ENCODE measurements at places on chromosomes 2 and 18.

GRCh38 chr2:25722224-25722623 is 48.8 kb upstream of the DTNB start:
- no peaks in the 10 kb centered on the region for H3K36me3 ChIP-seq
- no peak overlapping the region for H3K27ac ChIP-seq
- no peaks in the 10 kb centered on the region for H3K27me3 ChIP-seq
- H3K4me1 ChIP-seq = no peaks in the 10 kb centered on the region

DNA sequence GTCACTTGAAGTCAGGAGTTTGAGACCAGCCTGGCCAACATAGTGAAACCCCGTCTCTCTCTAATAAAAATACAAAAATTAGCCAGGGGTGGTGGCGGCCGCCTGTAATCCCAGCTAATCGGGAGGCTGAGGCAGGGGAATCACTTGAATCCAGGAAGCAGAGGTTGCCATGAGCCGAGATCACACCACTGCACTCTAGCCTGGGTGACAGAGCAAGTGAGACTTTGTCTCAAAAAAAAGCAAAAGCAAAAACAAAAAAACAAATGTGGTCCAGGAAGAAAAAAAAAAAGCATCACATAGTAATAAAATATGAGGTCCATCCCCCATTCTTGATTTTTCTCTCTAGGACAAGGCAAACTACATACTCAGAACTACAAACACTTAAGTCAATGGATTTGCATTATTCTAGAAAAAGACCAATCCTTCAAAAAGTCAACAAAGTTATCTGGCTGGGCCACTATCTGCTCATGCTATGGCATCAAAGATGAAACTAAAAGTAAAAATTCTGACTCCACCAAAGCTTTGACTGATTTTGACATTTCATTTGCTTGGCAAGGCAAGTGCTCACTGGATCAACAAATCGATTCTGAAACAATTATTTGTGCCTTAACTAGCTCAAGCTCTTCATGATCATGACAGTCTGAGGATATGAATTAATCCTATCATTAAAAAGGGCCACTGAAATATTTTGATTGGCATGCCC is 28.4 kb downstream of the MEX3C start:
- H3K27ac ChIP-seq = no peak overlapping the region
- no peaks in the 10 kb centered on the region for H3K27me3 ChIP-seq
- no peak for DNase-seq
- no peaks in the 10 kb centered on the region for H3K4me1 ChIP-seq

- H3K4me1 ChIP-seq = no peaks in the 10 kb centered on the region
- DNase-seq = no peak
- no peaks in the 10 kb centered on the region for H3K27me3 ChIP-seq
- H3K27ac ChIP-seq = no peak overlapping the region
- H3K36me3 ChIP-seq = no peaks in the 10 kb centered on the region
Observed at GRCh38 chr2:207490441-207490840, 39.3 kb upstream of the CREB1 start.

DNA sequence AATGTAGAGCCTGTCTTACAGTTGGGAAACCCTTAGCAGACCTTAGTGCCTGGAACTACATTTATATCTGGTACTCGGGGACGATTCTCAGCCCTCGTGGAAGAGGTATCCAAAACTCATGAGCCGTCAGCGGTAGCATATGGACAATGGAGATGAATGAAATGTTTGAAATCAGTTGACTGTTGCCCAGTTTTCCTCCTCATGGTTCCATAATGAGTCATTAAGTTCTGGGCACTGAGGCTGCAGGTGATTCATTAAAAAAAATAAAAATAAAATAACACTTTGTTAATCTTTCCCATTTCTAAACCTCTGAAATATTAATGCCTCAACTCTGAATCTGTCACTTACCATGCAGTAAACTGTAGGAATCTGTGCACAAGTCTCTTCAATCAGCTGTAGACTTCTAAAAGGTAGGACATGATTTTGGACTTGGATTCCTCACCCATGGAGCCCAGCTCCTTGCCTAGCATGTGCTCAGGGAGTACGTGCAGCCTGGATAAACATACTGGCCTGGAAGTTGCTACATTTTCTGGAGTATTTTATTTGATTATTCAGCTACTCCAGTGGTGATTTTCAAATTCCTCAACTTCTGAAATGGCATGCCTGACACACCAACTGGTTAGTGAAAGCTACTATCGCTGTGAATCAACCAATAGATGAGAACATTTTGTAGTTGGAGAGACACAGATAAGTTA is 979.2 kb downstream of the CNTNAP5 start:
- H3K4me3 ChIP-seq = no peak overlapping the region
- DNase-seq = no peak
- H3K27ac ChIP-seq = no peak overlapping the region
- no peaks in the 10 kb centered on the region for H3K36me3 ChIP-seq
- no peaks in the 10 kb centered on the region for H3K27me3 ChIP-seq

DNA sequence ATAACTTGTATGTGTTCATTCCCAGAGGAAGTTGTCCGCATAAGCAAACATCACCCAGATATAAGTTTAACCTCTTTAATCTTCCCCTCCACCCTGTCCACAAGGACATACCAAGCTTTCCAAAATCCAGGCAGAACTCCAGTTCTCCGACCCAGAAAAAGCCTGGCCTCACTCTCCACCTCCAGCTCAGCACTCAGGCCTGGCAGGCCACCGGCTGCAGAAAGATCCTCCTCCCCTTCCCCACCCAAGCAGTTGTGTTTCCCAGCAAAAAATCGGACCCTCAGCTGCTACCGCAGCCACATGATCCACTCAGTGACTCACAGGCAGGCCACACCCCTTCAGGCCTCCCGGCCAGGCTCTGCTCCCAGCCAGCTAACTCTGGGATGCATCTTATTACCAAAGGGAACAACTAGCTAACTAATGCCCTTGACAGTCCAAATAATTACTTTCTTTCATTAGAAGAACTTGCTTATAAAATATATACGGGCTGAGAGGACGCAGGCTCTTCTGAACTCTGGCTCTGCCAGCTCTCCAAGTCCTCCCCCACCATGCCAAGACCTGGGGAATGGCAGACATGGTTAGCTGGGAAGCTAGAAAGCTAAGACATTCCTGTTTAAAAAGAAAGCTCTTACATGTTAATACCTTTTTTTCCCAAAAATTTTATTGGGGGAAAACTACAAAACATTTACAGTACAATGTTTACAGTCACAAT is 4.5 kb downstream of the ZFP36L2 start:
- H3K4me3 ChIP-seq = peak overlapping the region; percentile 82
- peak; percentile 91 for DNase-seq
- peaks cover 43% of the 10 kb centered on the region for H3K36me3 ChIP-seq
- no peaks in the 10 kb centered on the region for H3K27me3 ChIP-seq

GRCh38 chr2:201258666-201259615 is 1.4 kb upstream of the CASP8 start:
- no peak for DNase-seq
- peak overlapping the region; percentile 97 for H3K27ac ChIP-seq
- H3K36me3 ChIP-seq = no peaks in the 10 kb centered on the region
- no peaks in the 10 kb centered on the region for H3K27me3 ChIP-seq

- DNase-seq = no peak
- no peak overlapping the region for H3K4me3 ChIP-seq
- H3K4me1 ChIP-seq = peaks cover 7% of the 10 kb centered on the region
- H3K36me3 ChIP-seq = no peaks in the 10 kb centered on the region
- no peak overlapping the region for H3K27ac ChIP-seq
- no peaks in the 10 kb centered on the region for H3K27me3 ChIP-seq
Observed at GRCh38 chr2:37573451-37574388, 97.7 kb downstream of the CDC42EP3 start.

GRCh38 chr2:151020411-151020810 is 241.3 kb downstream of the RBM43 start:
- H3K36me3 ChIP-seq = no peaks in the 10 kb centered on the region
- H3K27ac ChIP-seq = no peak overlapping the region
- peaks cover 7% of the 10 kb centered on the region for H3K4me1 ChIP-seq
- no peak overlapping the region for H3K4me3 ChIP-seq
- no peak for DNase-seq
- H3K27me3 ChIP-seq = no peaks in the 10 kb centered on the region

DNA sequence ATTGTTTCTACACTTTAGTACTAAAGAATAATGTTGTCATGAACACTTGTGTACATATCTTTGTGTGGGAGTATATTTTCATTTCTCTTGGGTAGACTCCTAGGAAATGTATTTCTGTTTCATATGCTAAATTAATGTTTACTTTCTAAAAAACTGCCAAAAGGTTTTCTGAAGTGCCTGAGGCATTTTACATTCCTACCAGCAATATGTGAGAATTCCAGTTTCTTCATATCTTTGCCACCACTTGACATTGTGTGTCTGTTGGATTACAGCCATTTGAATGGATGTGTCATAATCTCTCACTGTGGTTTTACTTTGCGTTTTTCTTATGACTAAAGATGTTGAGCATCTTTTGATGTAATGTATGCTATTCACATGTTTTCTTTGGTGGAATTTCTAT is 428.2 kb upstream of the KCNH7 start:
- H3K4me1 ChIP-seq = no peaks in the 10 kb centered on the region
- H3K36me3 ChIP-seq = no peaks in the 10 kb centered on the region
- H3K27me3 ChIP-seq = no peaks in the 10 kb centered on the region
- DNase-seq = no peak

GRCh38 chr2:23530206-23530908 is 145.4 kb downstream of the KLHL29 start:
- no peak overlapping the region for H3K4me3 ChIP-seq
- H3K27me3 ChIP-seq = no peaks in the 10 kb centered on the region
- H3K27ac ChIP-seq = no peak overlapping the region
- no peaks in the 10 kb centered on the region for H3K4me1 ChIP-seq
- DNase-seq = no peak

- no peak overlapping the region for H3K27ac ChIP-seq
- DNase-seq = no peak
- peaks cover 7% of the 10 kb centered on the region for H3K4me1 ChIP-seq
- no peak overlapping the region for H3K4me3 ChIP-seq
- no peaks in the 10 kb centered on the region for H3K27me3 ChIP-seq
- H3K36me3 ChIP-seq = no peaks in the 10 kb centered on the region
Observed at GRCh38 chr2:69171116-69171896, 158.3 kb downstream of the ANTXR1 start.

DNA sequence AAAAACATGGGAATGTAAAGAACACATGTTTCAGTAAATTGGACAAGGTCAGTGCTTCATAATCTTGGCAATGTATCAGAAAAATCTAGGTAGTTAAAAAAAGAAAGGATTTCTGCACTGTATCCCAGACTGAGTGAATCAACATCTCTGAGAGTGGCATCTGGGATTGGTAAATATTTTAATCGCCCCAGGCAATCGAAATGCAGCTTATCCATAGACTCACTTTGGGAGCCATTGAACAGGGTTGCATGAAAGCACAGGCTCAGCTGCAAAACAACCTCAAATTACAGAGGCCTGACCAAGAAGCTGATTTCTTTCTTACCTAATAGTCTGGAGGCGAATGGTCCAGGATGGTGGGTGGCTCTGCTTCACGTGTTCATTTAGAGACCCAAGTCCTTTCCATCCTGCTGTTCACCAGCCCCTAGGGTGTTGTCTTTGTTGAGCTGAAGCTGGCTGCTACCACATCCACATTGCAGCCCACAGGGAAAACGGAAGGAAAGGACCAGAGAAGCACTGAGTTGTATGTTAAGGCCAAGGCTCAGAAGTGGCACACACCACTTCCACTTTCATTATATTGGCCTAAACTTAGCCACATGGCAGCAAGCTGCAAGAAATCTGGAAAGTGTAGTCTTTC is 59.0 kb downstream of the MOGAT1 start:
- no peak overlapping the region for H3K4me3 ChIP-seq
- DNase-seq = no peak
- H3K4me1 ChIP-seq = peaks cover 27% of the 10 kb centered on the region
- no peak overlapping the region for H3K27ac ChIP-seq
- H3K27me3 ChIP-seq = no peaks in the 10 kb centered on the region
- H3K36me3 ChIP-seq = no peaks in the 10 kb centered on the region

GRCh38 chr2:238973038-238973739 is 125.3 kb downstream of the TWIST2 start:
- no peaks in the 10 kb centered on the region for H3K36me3 ChIP-seq
- no peak overlapping the region for H3K4me3 ChIP-seq
- no peak overlapping the region for H3K27ac ChIP-seq
- H3K27me3 ChIP-seq = peaks cover 6% of the 10 kb centered on the region
- no peak for DNase-seq

DNA sequence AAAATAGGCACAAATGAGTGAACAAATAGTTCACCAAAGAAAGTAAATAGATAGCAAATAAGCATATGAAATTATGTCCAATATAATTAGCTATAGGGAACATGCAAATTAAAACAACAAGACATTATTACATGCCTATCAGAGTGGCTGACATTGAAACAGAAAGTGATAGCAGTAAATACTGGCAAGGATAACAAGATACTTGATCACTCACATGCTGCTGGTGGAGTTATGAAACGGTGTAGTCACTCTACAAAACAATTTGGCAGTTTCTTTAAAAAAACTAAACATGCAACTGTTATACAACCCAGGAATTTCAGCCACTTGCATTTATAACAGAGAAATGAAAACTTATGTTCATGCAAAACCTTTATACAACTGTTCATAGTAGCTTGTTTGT is 439.2 kb upstream of the ACVR2A start:
- DNase-seq = no peak
- H3K4me3 ChIP-seq = no peak overlapping the region
- no peaks in the 10 kb centered on the region for H3K36me3 ChIP-seq
- no peaks in the 10 kb centered on the region for H3K4me1 ChIP-seq

DNA sequence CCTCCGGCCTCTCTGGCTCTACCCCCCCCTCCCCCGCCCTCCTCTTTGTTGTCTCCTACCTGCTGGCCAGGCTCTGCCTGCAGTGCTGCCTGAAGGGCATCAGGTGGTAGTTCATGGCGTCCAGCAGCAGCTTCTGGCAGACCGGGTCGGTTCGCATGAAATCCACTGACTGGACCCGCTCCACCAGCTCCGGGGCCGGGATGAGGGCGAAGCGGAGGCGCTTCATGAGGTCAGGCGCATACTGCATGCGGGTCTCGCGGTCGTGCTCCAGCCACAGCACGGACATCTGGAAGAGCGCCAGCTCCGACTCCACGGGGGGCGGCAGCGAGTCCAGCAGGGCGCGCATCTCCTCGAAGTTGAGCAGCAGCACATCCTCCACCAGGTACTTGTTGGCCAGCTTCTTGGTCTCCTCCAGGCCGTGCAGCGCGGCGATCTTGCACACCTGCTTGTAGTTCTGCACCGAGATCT is 3.2 kb downstream of the KLHL14 start:
- no peak for DNase-seq
- H3K27ac ChIP-seq = no peak overlapping the region
- H3K4me1 ChIP-seq = no peaks in the 10 kb centered on the region
- no peaks in the 10 kb centered on the region for H3K36me3 ChIP-seq
- H3K27me3 ChIP-seq = peaks cover 28% of the 10 kb centered on the region
- H3K4me3 ChIP-seq = peak overlapping the region; percentile 30

DNA sequence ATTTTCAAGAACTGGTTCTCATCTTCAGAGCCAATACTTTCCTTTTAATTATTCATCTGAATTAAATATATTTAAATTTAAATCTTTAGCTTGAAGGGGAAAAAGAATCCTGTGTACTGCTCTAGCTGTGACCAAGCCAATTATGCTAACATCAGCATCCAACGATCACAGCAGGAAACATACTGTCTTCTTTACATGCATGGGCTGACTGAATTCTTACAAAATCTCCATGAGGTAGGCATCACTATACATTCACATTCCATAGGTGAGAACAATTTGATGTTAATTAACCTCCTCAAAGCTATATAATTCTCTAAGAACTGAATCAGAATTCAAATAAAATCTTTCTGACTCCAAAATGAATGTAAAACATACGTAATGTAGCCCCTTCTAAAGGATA is 118.8 kb upstream of the MAP2 start:
- H3K27ac ChIP-seq = no peak overlapping the region
- no peak overlapping the region for H3K4me3 ChIP-seq
- no peaks in the 10 kb centered on the region for H3K27me3 ChIP-seq

GRCh38 chr2:25411281-25411680 is 69.6 kb upstream of the DNMT3A start:
- no peaks in the 10 kb centered on the region for H3K27me3 ChIP-seq
- H3K4me1 ChIP-seq = no peaks in the 10 kb centered on the region
- no peaks in the 10 kb centered on the region for H3K36me3 ChIP-seq
- no peak overlapping the region for H3K4me3 ChIP-seq
